ENCODE measurements at places on chromosomes 2 and 18. TPM values are rescaled to one million over a fixed set of nuclear protein-coding genes. Genes with fewer than 3 reads are reported as not detected.

The UGT1A9 gene
- total RNA-seq: not detected

DNA sequence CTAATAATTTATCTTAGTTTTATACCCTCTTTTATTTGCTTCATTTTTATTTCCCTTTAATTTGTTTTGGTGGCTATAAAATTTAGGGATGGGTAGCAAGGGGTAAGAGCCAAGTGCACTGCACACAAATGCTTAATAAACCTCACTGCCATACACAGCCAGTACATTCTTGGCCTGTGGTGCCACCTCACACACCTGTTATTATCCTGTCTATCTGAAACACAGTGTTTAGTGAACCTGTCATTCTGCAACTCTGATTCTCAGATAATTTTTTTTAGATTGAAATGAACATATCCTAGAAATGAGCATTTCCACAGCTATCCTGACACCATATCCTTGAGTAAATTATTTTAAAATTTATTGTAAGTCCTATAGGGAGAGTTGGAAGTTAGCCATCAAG is 807.5 kb downstream of the DCC start:
- no peaks in the 10 kb centered on the region for H3K4me1 ChIP-seq
- DNase-seq: no peak
- no peaks in the 10 kb centered on the region for H3K36me3 ChIP-seq
- no peaks in the 10 kb centered on the region for H3K27me3 ChIP-seq
- H3K4me3 ChIP-seq: no peak overlapping the region
- H3K27ac ChIP-seq: no peak overlapping the region

DNA sequence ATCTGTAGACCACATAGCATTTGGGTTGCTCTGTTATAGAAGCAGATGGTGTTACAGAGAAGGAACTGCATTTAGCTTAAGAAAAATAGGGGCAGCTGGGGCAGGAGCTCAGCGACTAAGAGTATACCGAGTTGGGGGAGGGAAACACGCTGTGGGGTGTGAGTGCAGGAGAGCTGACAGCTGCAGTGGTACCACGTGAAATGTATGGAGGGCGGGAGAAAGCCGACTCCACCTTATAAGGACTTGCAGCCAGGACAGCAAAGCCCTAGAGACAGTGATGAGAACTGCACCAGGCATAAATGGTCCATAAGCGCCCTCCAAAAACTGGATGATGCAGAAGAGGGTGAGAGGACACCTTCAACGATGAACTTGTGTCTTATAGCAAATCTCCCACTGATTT is 237.6 kb downstream of the PRKCE start:
- peak; percentile 66 for DNase-seq
- peaks cover 33% of the 10 kb centered on the region for H3K4me1 ChIP-seq
- H3K27ac ChIP-seq: no peak overlapping the region
- no peaks in the 10 kb centered on the region for H3K36me3 ChIP-seq
- H3K27me3 ChIP-seq: no peaks in the 10 kb centered on the region

GRCh38 chr18:26717123-26717719 is 148.3 kb downstream of the AQP4 start:
- no peak overlapping the region for H3K4me3 ChIP-seq
- no peak overlapping the region for H3K27ac ChIP-seq
- DNase-seq: no peak
- H3K27me3 ChIP-seq: no peaks in the 10 kb centered on the region
- no peaks in the 10 kb centered on the region for H3K4me1 ChIP-seq
- H3K36me3 ChIP-seq: no peaks in the 10 kb centered on the region

DNA sequence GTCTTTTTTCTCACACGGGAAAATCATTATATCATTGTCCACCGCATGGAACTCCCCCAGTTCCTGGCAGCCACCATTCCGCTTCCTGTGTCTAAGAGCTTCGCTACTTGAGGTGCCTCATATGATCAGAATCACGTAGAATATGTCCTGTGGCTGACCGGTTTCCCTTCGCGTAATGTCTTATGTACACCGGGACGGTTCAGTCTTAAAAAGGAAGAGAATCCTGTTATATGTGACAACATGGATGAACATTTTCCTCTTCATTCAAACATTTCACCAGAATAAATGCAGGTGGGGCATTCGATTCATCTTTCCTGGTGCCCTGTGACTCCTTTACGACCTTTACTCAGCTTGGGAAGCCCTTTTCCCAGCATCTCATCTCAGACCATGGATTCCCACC is 131.7 kb upstream of the TWIST2 start:
- no peak for DNase-seq
- H3K4me3 ChIP-seq: no peak overlapping the region
- no peaks in the 10 kb centered on the region for H3K36me3 ChIP-seq
- H3K27me3 ChIP-seq: peaks cover 25% of the 10 kb centered on the region
- H3K4me1 ChIP-seq: no peaks in the 10 kb centered on the region
- H3K27ac ChIP-seq: no peak overlapping the region

DNA sequence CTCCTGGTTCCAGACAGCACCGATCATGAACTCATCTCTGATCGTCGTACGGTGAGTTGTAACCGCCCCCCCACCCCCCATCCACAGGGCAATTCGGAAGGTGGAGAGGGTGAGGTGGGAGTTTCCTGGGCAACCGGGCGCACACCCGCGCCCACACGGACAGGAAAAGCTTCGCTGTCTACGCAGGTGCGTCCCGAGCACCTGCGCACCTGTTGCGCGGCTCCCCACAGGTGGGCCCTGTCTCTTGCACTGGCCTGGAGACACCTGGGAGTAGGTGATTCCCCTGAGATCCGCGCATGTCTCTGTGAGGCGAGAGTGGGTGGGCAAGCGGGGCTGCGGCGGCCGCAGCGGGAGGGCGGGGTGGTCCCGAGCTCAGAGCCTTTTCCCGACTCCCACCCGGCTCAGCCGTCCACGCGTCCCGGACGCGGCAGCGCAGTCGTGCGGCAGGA is 459 bp upstream of the ATP6V1C2 start:
- H3K27ac ChIP-seq: no peak overlapping the region
- peaks cover 5% of the 10 kb centered on the region for H3K4me1 ChIP-seq
- H3K27me3 ChIP-seq: peaks cover 42% of the 10 kb centered on the region
- H3K4me3 ChIP-seq: peak overlapping the region; percentile 17
- H3K36me3 ChIP-seq: no peaks in the 10 kb centered on the region

DNA sequence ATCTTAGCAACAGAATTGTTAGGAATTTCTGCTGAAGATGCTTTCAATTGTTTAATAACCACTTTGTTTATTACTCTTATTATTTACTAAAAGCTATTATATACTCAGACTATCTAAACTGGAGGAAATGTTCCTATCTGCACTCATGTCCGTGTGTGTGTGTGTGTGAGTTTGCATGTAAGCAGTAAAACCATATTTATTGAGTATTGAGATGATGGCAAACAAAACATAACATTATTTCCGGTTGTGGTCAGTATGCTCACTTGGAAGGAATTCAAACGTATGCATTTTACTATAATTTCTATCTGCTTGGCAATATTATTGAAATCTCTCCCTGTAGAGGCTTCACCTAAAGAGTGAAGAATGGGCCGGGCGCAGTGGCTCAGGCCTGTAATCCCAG is 43.0 kb upstream of the ZNF804A start:
- H3K27ac ChIP-seq: no peak overlapping the region
- no peaks in the 10 kb centered on the region for H3K27me3 ChIP-seq
- no peak overlapping the region for H3K4me3 ChIP-seq
- H3K4me1 ChIP-seq: no peaks in the 10 kb centered on the region
